Upper lobe of right lung (tissue), 1 donor: ENCODE measurements at places on chromosomes 6 and 20.

DNA sequence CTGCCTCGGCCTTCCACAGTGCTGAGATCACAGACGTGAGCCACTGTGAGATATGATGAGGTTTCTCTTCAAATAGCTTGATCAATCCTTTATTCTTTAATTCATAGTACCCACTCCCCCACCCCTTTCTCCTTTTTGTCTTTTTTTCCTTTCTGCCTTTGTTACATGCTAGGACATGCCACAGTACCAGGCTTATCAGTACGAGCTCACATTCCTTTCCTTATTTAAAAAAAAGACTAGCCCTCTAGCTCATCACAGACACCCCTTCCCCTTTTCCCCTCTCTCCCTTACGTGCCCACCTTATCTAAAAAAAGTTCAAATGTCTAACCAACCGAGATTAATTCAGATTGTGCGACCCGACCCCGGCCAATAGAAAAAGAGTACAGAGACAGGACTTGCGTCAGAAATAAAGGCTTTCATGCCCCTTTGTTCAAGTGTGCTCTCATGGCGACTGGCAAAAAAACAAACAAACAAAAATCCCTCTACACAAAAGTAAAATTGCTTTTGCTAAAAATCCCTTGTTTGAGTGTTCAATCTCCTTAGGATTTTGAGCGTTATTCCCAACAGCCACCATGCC, 49.2 kb downstream of the MRAP2 start:
- no peak for DNase-seq

- DNase-seq: no peak
Measured at GRCh38 chr20:23446505-23446904, 6.2 kb downstream of the CST11 start.

DNA sequence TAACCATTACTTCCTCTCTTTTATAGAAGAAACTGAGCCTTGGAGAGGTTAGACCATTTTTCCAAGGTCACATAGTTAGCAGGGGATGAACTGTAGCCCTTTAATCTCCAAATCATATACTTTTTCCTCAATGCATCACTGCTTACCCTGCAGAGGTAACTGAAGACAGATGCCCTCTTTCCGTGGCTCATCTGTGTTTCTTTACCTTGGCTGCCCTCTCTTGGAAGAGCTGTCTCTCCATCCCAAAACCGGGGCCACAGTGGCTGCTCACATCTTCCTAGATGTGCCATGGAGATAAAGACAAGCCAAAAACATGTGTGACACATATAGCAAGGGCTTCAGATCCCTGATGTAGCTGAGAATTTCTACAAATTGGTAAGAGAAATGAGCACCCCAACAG, 581 bp upstream of the ALDH8A1 start:
- DNase-seq: no peak

- DNase-seq: no peak
Measured at GRCh38 chr6:106060167-106060566, 26.0 kb upstream of the PRDM1 start.

DNA sequence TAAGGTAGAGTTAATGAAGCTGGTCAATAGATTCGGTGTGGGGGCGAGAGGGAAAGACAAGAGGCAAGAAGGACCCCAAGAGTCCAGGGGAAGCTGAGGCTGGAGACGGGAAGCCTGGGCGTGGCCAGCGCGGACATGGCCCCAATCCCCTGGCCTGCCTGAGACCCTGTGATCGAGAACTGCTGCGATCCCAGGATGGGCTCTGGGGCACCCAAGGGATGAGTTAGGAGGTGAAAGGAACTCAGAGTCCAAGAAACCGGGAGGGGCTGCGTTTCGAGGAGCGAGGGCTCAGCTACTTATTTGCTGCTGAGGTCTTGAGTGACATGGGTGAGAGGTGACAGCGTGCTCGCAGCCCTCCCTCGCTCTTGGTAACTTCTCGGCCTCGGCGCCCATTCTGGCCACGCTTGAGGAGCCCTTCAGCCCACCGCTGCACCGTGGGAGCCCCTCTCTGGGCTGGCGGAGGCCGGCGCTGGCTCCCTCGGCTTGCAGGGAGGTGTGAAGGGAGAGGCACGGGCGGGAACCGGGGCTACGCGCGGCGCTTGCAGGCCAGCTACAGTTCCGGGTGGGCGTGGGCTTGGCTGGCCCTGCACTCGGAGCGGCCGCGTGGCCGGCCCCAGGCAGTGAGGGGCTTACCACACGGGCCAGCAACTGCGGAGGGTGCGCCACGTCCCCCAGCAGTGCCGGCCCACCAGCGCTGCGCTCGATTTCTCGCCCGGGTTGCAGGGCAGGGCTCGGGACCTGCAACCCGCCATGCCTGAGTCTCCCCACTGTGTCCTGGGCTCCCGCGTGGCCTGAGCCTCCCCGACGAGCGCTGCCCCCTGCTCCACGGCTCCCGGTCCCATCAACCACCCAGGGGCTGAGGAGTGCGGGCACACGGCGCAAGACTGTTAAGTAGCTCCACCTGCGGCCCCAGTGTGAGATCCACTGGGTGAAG, 58.2 kb downstream of the IRF4 start:
- DNase-seq: no peak

DNA sequence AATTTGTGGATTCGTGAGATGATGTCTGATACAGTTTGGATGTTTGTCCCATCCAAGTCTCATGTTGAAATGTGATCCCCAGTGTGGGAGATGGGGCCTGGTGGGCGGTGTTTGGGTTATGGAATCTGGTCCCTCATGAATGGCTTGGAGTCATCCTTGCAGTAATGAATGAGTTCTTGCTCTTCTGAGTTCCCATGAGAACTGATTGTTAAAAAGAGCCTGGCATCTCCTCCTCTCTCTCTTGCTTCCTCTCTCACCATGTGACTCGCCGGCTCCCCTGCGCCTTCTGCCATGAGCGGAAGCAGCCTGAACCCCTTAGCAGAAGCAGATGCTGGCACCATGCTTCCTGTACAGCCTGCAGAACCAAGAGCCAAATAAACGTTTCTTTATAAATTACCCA, 30.5 kb upstream of the RPP40 start:
- no peak for DNase-seq

- DNase-seq: no peak
Measured at GRCh38 chr6:26335631-26336323, 29.2 kb upstream of the BTN3A2 start.

DNA sequence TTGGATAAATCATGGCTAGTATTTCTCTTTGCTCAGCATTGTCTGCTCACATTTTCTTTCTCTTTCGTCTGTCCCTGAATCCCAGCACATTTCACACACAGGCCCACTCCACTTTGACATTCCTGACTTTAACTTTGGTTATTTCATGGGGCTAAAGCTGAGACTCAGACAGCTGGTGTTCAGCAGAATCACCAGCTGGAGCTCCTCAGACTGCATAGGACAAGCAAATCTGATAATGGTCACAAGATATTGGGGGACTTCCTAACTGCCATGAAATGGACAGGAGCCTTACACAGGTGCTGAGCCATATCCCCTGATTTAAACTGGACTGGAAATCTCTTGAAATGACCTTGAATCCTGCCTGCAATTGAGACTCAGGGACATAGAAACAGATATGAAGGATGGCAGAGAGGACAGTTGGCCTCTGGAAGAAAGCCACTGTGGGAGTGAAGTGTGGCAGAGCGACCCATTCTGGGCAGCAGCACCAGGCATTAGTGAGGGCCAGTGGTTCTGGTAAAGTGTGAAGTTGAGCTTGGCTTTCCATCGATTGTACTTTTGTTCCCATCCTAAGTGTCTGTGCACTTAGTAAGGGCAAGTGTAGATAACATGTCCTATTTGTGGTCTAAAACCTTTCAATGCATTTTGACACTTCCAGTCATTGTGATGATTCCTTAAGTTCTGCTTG, 10.0 kb upstream of the IFNGR1 start:
- no peak for DNase-seq

- DNase-seq: no peak
Measured at GRCh38 chr20:61382194-61382593, 130.1 kb downstream of the CDH4 start.

GRCh38 chr6:123956492-123957139, 153.0 kb downstream of the NKAIN2 start:
- no peak for DNase-seq

GRCh38 chr20:63895202-63895951, 451 bp downstream of the DNAJC5 start:
- no peak for DNase-seq

DNA sequence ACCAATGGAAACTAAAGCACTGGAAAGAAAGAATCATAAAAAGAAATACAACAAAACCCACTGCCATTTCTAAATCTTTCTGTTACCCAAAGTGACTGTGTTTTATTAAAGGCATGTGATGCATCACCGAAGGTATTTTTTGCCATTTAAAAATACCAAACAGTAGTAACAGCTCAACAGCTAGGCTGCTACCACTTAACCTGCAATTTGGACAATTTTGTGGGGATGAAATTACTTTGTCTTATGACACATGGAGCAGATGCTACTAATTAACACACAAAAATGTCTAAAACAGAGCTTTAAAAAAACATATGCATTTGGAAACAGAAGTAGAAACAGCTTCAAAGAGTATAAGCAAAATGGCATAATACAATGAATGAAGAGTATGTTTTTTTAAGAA, 97.4 kb downstream of the ATXN1 start:
- no peak for DNase-seq

DNA sequence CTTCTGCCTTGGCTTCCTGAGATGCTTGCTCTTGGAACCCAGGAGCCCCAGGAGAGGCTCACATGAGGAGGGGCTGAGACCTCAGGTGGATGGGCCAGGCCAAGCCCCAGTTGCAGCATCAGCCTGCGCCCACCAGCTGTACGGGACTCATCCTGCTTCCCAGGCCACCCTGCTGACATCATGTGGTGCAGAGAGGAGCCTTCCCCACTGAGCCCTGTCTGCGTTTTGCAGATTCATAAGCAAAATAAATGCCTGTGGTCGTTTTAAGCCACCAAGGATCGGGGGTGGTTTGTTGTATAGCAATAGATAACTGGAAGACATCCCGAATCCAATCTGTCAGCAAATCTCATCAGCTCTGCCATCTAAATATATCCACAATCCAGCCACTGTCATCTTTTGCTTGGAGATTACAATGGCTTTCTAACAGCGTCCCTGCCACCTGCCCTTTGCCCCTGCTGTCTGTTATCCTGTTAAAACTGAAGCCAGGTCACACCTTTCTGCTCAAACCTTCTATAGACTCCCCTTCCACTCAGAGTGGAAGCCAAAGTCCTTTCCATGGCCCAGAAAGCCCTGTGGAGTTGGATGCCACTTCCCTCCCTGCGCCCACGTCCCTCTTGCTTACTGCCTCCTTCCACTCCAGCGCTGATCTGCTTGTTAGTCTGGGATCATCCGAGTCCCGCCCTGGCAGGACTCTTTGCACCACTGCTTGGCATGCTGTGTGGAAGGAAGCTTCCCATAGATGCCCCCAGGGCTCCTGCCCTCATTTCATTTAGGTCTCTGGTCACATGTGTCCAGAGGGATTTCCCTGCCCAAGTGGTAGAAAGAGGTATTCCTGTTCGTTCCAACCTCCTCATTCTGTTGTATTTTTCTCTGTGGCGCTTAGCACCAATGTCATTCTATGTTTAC, 24.0 kb upstream of the MLN start:
- DNase-seq: no peak

GRCh38 chr6:111423960-111424846, 58.8 kb downstream of the REV3L start:
- DNase-seq: no peak

DNA sequence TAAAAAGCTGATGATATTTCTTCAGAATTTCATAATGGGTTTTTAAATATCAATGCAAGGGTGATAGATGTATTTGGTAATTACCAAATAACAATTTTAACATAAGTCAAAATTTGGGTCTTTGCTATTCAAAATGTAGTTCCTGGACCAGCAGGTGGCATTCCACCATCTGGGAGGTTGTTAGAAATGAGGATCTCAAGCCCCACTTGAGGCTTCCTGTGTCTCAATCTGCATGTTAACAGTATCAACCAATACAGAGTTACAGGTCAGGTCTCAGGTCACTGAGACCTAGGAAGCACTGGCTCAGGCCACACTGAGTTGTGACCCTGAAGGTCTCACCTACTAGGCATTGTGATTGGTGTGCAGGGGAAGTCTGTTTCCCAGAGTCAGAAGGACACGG, 57.2 kb upstream of the MTRF1L start:
- DNase-seq: no peak

- DNase-seq: no peak
Measured at GRCh38 chr6:119533603-119534279, 184.2 kb upstream of the MAN1A1 start.

DNA sequence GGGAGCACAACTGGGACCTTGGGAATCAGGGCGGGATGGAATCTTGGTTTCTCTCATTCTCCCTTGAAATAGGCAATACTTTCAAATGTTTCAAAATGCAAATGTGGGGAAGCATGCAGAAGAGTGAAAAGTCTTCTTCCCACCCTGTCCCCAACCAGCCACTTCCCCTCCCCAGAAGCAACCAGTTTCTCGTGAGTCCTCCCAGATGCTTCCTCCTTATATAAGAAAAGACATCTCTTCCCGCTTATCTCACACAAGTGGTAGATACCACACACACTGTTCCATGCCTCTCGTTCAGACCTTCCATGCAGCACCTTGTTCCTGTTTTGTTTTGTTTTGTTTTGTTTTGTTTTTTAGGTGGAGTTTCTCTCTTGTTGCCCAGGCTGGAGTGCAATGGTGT, 25.1 kb downstream of the HCK start:
- no peak for DNase-seq

- DNase-seq: no peak
Measured at GRCh38 chr6:114650891-114651290, 308.1 kb upstream of the HS3ST5 start.

- DNase-seq: peak; percentile 78
Measured at GRCh38 chr6:27096834-27097511, 150.5 kb upstream of the PRSS16 start.
